Neural crest cell (in vitro differentiated cells): ENCODE measurements at places on chromosomes 12 and 14. TPM values are rescaled to one million over a fixed set of nuclear protein-coding genes. Genes with fewer than 3 reads are reported as not detected.

Gene FGF6
- not detected in 2 replicates for total RNA-seq

Gene CLEC1A
- not detected in 2 replicates for total RNA-seq

Gene RFLNA
- 2.1 and 2.8 TPM in 2 replicates for total RNA-seq

Gene SLCO1B3
- not detected in 2 replicates for total RNA-seq

Gene CCDC197
- not detected in 2 replicates for total RNA-seq

Gene POTEG
- not detected in 2 replicates for total RNA-seq

Gene NRL
- total RNA-seq: 1.2 and 2.3 TPM in 2 replicates

Gene POTEM
- not detected in 2 replicates for total RNA-seq

Gene ZFP36L1
- 289 and 298 TPM in 2 replicates for total RNA-seq

Gene SERPINA3
- not detected in 2 replicates for total RNA-seq

Gene GLIPR1L1
- not detected in 2 replicates for total RNA-seq

Gene ARMH4
- total RNA-seq: 31.2 and 36.2 TPM in 2 replicates

Gene CFAP251
- 1.6 and 2.0 TPM in 2 replicates for total RNA-seq

Gene DDHD1
- 17.9 and 18.0 TPM in 2 replicates for total RNA-seq

Gene HCAR2
- total RNA-seq: not detected in 2 replicates

Gene ASIC1
- total RNA-seq: 22.7 and 25.0 TPM in 2 replicates

Gene CLEC4D
- total RNA-seq: not detected in 2 replicates

Gene RNFT2
- total RNA-seq: 79.9 and 82.1 TPM in 2 replicates

Gene WDHD1
- 56.2 and 60.6 TPM in 2 replicates for total RNA-seq

Gene KRT8
- 8.3 and 10.3 TPM in 2 replicates for total RNA-seq

Gene KRT3
- not detected in 2 replicates for total RNA-seq

Gene C12orf43
- total RNA-seq: 25.3 and 25.8 TPM in 2 replicates

Gene GPRC5D
- total RNA-seq: not detected in 2 replicates
